ENCODE measurements at places on chromosomes 3 and 15.

DNA sequence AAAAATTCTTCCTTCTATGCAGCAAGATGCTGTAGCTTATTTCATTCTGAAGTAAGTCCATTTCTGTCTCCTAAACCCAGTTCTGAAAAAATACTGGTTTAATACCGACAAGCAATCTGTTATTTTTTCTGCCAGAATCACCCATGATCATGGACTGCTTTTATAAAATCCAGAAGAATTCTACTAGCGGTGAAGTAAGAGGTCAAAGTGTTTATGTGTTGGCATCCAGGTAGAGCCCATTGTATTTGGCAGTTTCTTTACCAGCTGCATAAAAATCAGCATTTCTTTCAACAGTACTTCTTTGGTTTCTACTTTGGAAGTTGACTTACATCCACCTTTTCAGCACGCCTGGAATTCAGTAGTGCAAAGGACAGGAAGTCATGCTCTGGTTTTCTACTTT, 484.8 kb downstream of the NAALADL2 start:
- no peak for DNase-seq

DNA sequence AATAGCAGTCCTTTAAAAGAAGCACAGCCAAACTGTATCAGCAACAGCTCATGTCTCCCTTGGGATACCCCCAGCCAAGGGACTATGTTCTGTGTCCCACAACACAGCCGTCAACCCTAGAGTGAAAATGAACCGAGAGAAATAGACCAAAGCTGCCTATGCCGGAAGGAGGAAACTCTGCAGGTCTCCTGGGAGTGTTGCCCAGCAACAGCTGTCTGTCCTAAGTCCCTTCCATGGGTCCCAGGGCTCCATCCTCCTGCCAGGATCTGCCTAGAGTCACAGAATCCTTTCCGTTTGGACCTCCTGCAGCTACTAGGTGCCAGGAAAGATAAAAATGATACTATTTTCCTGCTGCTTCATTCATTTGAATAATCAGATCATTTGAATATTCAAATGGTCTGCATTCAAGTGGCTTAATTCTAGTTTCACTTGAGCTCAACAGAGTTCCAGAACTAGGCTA, 53.1 kb downstream of the TRANK1 start:
- DNase-seq = no peak

DNA sequence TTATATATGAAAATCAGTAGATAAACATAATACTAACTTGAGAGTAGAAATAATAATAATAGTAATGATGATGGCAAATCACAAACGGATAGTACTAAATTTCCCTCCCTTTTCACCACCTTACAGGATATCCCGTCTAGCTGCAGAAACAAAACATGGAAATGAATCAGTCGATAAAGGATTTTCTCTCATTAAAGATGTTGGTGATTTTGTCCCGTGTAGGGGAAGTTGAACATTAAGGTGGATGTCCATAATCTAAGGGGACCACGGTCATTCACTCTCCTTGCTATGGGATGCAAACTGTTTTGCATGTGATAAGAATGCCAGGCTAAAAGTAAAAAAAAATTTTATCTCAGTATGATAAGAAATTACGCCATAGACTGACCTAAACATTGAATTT, 1027.7 kb upstream of the NR2F2 start:
- no peak for DNase-seq

GRCh38 chr3:35745351-35745750, 106.0 kb downstream of the ARPP21 start:
- DNase-seq = no peak

DNA sequence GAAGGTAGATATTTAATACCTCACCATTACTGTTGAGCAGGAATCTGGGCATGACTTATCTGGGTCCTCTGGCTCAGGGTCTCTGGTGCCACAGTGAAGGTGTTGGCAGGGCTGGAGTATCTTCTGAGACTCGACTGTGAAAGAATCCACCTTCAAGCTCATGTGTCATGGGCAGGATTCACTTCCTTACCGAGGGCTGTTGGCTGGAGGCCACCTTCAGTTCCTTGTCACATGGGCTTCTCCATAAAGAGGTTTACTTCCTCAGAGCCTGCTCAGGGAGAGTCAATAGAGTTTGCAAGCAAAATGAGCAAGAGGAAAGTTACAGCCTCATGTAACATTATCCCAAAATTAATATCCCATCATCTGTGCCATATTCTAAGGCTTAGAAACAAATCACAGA, 459.5 kb downstream of the NR2F2 start:
- DNase-seq = no peak

DNA sequence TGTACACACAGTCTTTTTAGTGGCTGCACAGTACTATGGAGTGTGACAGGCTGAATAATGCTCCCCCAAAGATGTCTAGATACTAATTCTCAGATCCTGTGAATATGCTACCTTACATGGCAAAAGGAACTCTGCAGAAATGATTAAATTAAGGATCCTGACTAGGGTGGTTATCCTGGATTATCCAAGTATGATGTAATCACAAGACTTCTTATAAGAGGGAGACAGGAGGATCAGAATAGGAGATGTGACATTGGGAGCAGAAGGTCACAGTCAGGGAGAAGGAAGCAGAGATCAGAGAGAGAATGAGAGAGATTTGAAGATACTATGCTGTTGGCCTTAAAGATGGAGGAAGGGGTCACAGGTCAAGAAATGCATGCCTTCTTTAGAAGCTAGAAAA, 34.5 kb downstream of the GABPB1 start:
- DNase-seq = no peak

DNA sequence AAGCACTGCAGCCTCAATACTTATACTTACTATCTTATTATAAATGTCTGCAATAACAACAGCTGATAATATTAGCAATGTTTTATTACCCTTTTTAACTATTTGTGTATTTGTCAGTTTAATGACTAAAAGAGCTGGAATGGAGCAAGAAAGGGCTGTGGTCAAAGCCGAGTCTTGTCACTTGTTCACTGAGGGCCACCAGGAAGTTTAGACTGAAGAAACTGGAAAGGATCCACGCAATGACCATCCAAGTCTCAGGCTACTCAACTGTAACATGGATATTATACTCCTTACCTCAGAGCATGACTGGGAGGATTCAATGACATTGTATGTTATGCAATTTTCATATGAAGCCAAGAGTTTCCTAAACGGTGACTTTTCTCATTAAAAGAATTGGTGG, 90.4 kb downstream of the TJP1 start:
- DNase-seq = no peak

DNA sequence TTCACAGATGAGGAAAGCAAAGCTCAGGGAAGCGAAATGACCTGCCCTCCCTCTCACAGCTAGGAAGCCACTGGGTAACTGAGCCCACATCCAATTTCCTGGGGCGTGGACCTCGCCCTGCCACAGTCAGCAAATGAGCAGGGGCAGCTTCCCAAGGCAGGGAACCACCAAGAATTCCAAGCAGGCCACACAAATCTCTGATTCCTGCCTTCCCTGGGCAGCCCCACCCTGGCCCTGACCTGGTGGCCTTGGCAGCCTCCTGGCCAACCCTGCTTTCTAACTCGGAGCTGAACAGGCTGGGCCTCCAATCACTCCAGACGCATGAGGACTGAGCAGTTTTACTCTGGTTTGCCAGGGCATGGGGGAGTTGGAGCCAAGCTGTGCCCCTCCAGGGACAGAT, 203.7 kb upstream of the TLE3 start:
- DNase-seq = no peak

- DNase-seq = no peak
Observed at GRCh38 chr15:79059081-79059572, 31.5 kb downstream of the RASGRF1 start.

GRCh38 chr15:38660738-38661137, 96.1 kb upstream of the RASGRP1 start:
- no peak for DNase-seq

GRCh38 chr15:62914461-62915079, 128.0 kb upstream of the TPM1 start:
- no peak for DNase-seq

DNA sequence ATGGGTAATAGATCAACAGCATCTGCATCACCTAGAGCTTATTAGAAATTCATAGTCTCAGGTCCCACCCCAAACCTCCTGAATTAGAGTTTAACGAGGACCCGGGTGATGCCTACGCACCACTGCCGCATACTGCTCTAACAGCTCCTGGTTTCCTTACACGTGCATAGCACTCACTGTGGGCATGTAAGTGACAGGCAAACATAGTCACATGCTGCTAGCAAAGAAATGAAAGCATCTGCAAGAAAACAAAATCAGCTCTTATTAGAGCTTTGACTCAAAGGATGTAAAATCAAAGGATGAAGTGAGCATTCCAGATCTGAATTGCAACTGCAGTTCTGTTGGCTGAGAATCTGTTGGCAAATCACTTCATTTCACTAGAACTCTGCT, 19.1 kb upstream of the RIOX2 start:
- DNase-seq = no peak

- no peak for DNase-seq
Observed at GRCh38 chr3:152968388-152969024, 133.6 kb downstream of the P2RY1 start.
